Ovary (tissue), 10 donors: ENCODE measurements at places on chromosomes 1 and 21. TPM values are rescaled to one million over a fixed set of nuclear protein-coding genes. Genes with fewer than 3 reads are reported as not detected.
A peak's percentile ranks its signal among the peaks of the same experiment; 100 is the strongest.

GRCh38 chr1:174005032-174005431 is 17.1 kb downstream of the RC3H1 start:
- H3K27me3 ChIP-seq: no peaks in the 10 kb centered on the region
- no peak for DNase-seq
- H3K4me3 ChIP-seq: no peak overlapping the region
- no peaks in the 10 kb centered on the region for H3K36me3 ChIP-seq

DNA sequence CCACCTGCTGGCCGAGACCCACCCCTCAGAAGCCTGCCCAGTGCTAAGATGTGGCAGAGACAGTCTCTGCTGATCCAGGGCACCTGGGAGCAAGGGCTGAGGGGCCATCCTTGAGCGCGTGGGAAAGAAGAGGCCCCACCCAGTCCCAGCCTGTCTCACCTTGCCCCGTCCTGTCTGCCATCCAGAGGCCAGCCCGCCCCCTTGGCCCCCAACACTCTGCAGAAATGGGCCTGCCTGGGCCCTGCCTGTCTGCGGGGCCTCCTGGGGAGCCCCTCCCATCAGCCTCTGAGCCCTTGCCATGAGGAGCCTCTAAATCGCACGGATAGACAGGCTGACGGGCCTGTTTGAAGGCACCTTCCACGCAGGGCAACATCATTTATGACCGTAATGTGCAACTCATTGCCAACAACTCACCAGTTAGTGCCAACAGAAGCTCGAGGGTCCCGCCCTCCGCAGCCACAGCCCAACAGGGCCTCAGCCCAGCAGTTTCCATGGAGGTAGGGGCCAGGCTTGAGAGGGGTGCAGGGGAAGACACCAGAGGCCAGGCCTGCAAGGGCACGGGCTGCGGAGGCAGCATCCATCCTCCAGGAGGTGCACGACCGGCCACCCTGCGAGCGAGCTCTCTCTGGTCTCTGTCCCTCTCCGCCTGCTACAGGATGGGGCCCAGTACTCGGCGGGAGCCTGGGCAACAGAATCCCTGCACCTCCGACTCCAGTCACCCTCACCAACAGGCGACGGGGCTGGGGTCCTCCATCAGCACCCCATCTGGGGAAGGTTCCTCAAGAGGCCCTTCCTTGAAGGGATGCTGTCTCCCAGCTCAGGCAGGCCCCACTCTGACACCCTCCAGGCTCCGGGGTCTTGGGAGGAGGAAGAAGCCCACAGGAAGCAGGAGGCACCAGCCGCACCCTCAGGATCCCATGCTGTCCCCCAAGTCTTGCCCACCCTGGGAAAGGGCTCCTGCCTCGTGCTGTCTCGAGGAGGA is 78.0 kb downstream of the MEGF6 start:
- H3K4me1 ChIP-seq: peaks cover 6% of the 10 kb centered on the region
- no peak overlapping the region for H3K27ac ChIP-seq
- H3K27me3 ChIP-seq: no peaks in the 10 kb centered on the region
- no peak overlapping the region for H3K4me3 ChIP-seq

- no peak overlapping the region for H3K4me3 ChIP-seq
- no peaks in the 10 kb centered on the region for H3K27me3 ChIP-seq
- H3K4me1 ChIP-seq: no peaks in the 10 kb centered on the region
- no peaks in the 10 kb centered on the region for H3K36me3 ChIP-seq
- no peak for DNase-seq
- H3K27ac ChIP-seq: no peak overlapping the region
Observed at GRCh38 chr1:97105531-97105930, 383.9 kb downstream of the PTBP2 start.

GRCh38 chr1:14955402-14955801 is 198.1 kb upstream of the TMEM51 start:
- H3K4me3 ChIP-seq: no peak overlapping the region
- H3K27me3 ChIP-seq: no peaks in the 10 kb centered on the region
- no peaks in the 10 kb centered on the region for H3K36me3 ChIP-seq
- peaks cover 6% of the 10 kb centered on the region for H3K4me1 ChIP-seq
- DNase-seq: no peak

DNA sequence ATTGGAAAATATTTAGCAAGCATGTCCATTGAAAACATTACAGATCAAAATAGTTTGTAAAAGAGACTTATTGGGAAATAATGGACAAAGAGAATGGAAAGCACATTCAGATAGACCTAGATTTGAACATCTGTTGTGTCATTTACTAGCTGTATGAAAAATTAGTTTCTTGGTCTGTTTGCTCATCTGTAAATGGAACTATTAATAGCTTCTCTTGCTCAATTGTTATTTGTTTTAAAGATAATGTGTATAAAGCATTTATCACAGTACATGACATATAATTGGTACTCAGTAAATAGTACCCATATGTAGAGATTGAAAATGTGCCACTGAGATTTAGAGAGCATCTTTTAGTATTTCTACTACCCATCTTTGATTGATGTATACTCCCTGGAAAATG is 25.9 kb downstream of the RPAP2 start:
- H3K36me3 ChIP-seq: no peaks in the 10 kb centered on the region
- H3K27ac ChIP-seq: no peak overlapping the region
- H3K4me1 ChIP-seq: no peaks in the 10 kb centered on the region

- DNase-seq: no peak
- H3K27ac ChIP-seq: no peak overlapping the region
- H3K27me3 ChIP-seq: peaks cover 4% of the 10 kb centered on the region
- H3K4me1 ChIP-seq: peaks cover 2% of the 10 kb centered on the region
Observed at GRCh38 chr21:33025106-33025488, 638 bp upstream of the OLIG2 start.

DNA sequence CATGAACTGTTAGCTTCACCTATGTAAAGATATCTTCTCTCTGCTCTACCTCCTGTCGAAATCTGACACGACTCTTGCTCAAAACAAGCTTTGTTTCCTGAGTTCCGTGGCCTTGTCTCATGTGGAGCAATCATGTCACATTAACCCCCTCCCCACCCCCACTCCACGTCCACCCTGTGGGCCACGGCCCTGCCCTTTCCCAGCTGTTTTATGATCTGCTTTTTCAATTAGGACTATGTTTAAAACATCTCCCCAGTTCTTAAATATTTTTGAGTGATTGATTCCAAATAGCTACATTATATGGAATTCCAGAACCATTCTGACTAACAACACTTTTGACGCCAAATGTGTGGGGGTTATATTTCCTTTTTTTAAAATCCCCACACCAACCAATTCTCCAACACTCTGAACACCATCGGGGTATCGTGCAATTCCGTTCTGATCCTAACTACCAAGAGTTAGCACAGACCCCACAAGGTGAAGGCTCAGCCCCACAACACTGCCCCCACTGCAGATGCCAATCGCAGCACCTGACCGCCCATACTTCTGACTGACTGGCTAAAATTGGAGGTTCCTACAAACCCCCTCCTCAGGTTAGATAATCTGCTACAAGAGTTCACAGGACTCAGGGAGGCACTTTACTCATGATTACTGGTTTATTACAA is 12.7 kb upstream of the S100A8 start:
- no peaks in the 10 kb centered on the region for H3K36me3 ChIP-seq
- H3K27me3 ChIP-seq: no peaks in the 10 kb centered on the region
- no peak for DNase-seq
- no peaks in the 10 kb centered on the region for H3K4me1 ChIP-seq
- H3K4me3 ChIP-seq: no peak overlapping the region

DNA sequence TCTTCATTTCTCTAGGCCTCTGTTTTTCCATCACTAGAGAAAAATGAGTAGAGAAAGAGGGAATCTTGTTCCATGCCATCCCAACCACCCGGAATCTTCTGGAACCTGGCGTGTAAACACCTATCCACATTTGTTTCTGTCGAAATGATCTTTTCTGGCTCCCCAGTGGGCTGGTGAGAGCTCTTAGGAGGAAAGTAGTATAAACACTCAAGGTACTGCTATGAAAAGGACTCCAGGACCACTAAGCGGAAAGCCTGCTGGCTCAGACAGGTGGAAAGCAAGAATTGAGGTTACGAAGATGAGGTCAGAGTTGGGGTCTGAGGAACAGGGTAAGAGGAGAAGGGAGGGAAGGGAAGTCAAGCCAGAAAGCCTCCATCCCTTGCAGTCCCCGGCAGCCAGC is 90.8 kb downstream of the PLXNA2 start:
- no peak for DNase-seq
- no peak overlapping the region for H3K4me3 ChIP-seq
- no peaks in the 10 kb centered on the region for H3K36me3 ChIP-seq
- no peak overlapping the region for H3K27ac ChIP-seq
- peaks cover 4% of the 10 kb centered on the region for H3K4me1 ChIP-seq
- no peaks in the 10 kb centered on the region for H3K27me3 ChIP-seq

DNA sequence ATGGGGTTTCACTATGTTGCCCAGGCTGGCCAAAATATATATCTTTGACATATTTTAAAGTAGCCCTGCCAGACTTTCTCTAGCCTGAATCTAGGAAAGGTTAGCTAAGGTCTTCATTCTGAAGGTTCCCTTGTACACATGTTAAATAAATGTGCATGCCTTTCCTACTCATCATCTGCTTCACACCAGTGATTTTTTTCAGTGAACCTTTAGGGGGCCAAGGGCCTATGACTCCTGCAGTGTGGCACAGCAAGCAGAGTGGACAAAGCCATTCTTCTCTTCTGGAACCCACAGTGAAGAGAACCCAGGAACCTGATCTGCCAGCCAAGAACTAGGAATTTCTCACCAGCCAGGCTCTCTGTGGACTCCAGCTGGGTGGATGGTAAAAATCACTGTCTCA is 22.9 kb downstream of the CBR1 start:
- no peaks in the 10 kb centered on the region for H3K27me3 ChIP-seq
- H3K27ac ChIP-seq: no peak overlapping the region
- H3K4me1 ChIP-seq: no peaks in the 10 kb centered on the region
- H3K4me3 ChIP-seq: no peak overlapping the region
- H3K36me3 ChIP-seq: no peaks in the 10 kb centered on the region
- no peak for DNase-seq

GRCh38 chr1:66578841-66579240 is 44.9 kb downstream of the SGIP1 start:
- H3K4me1 ChIP-seq: no peaks in the 10 kb centered on the region
- H3K4me3 ChIP-seq: no peak overlapping the region
- DNase-seq: no peak
- H3K27ac ChIP-seq: no peak overlapping the region

- H3K4me3 ChIP-seq: no peak overlapping the region
- H3K4me1 ChIP-seq: no peaks in the 10 kb centered on the region
- H3K27ac ChIP-seq: no peak overlapping the region
- DNase-seq: no peak
- H3K27me3 ChIP-seq: no peaks in the 10 kb centered on the region
Observed at GRCh38 chr1:107935396-107936064, 29.4 kb downstream of the VAV3 start.

- H3K4me1 ChIP-seq: no peaks in the 10 kb centered on the region
- H3K27me3 ChIP-seq: no peaks in the 10 kb centered on the region
- no peak for DNase-seq
- no peak overlapping the region for H3K27ac ChIP-seq
- no peak overlapping the region for H3K4me3 ChIP-seq
- no peaks in the 10 kb centered on the region for H3K36me3 ChIP-seq
Observed at GRCh38 chr1:44554706-44555105, 119.6 kb downstream of the TMEM53 start.

GRCh38 chr1:160707236-160708064 is 4.2 kb downstream of the CD48 start:
- H3K27me3 ChIP-seq: no peaks in the 10 kb centered on the region
- DNase-seq: no peak
- no peaks in the 10 kb centered on the region for H3K4me1 ChIP-seq
- H3K4me3 ChIP-seq: no peak overlapping the region
- no peaks in the 10 kb centered on the region for H3K36me3 ChIP-seq
- H3K27ac ChIP-seq: no peak overlapping the region

DNA sequence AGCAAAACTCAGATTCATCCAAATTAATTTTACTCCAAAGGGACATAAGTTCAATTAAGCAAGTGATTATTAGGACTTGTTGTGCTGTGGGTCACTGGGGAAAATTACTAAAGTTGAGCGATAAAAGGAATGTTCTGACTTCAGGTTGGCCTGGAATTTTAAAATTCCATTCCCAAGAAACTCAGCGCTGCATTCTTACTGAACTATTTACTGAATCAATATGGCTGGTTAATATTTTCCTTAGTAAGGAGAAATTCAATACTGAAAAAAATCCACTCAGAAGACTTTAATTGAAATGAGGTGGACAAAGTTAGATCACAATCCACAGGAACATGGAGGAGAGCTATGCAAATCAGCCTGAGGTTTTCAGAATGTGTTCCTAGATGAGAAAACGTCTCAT is 578.9 kb upstream of the NR5A2 start:
- H3K4me1 ChIP-seq: no peaks in the 10 kb centered on the region
- no peak overlapping the region for H3K27ac ChIP-seq
- no peaks in the 10 kb centered on the region for H3K36me3 ChIP-seq
- H3K27me3 ChIP-seq: no peaks in the 10 kb centered on the region

GRCh38 chr1:234619794-234620247 is 9.8 kb upstream of the IRF2BP2 start:
- peak overlapping the region; percentile 59 for H3K27ac ChIP-seq
- peaks cover 9% of the 10 kb centered on the region for H3K4me1 ChIP-seq
- no peaks in the 10 kb centered on the region for H3K27me3 ChIP-seq
- no peak overlapping the region for H3K4me3 ChIP-seq
- DNase-seq: no peak

GRCh38 chr1:61642475-61643232 is 82.3 kb downstream of the TM2D1 start:
- no peaks in the 10 kb centered on the region for H3K36me3 ChIP-seq
- no peak overlapping the region for H3K27ac ChIP-seq
- H3K4me3 ChIP-seq: no peak overlapping the region
- H3K4me1 ChIP-seq: peaks cover 19% of the 10 kb centered on the region

- peak overlapping the region; percentile 59 for H3K4me3 ChIP-seq
- H3K27ac ChIP-seq: peak overlapping the region; percentile 90
- peaks cover 2% of the 10 kb centered on the region for H3K4me1 ChIP-seq
- DNase-seq: no peak
- no peaks in the 10 kb centered on the region for H3K36me3 ChIP-seq
Observed at GRCh38 chr1:44632598-44632997, 41.7 kb downstream of the TMEM53 start.

DNA sequence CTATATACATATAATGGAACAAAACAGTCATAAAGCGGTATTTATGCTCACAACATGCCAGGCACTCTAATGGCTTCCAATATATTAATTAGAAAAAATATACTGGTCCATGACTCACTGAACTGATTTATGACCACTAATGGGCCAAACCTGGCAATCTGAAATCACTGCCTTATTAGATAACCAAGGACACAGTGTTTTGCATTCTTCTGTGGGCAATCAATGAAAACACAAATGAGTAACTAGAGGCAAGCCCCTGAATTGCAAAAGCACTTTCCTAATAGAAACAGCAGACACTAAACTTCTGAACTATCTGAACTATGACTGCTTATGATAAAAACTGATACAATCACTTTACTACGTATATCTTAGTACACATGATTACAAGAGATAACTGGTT is 3.5 kb downstream of the GCLM start:
- no peak overlapping the region for H3K4me3 ChIP-seq
- no peak for DNase-seq
- no peak overlapping the region for H3K27ac ChIP-seq
- H3K27me3 ChIP-seq: no peaks in the 10 kb centered on the region

GRCh38 chr1:151443846-151444782 is 15.2 kb downstream of the POGZ start:
- H3K36me3 ChIP-seq: no peaks in the 10 kb centered on the region
- no peak overlapping the region for H3K27ac ChIP-seq
- H3K27me3 ChIP-seq: no peaks in the 10 kb centered on the region
- peaks cover 6% of the 10 kb centered on the region for H3K4me1 ChIP-seq
- DNase-seq: no peak
- no peak overlapping the region for H3K4me3 ChIP-seq

Gene PROK1
- 39.4 TPM for total RNA-seq

Gene CELA3A
- total RNA-seq: 25.4 TPM

Gene GPR52
- total RNA-seq: 1.8 TPM

Gene OR2AK2
- not detected for total RNA-seq

Gene AMY2A
- 0.42 TPM for total RNA-seq

Gene C1orf146
- not detected for total RNA-seq

Gene FCMR
- 0.53 TPM for total RNA-seq
